Karpas-422 (cell line): ENCODE measurements at places on chromosomes 11 and 22. TPM values are rescaled to one million over a fixed set of nuclear protein-coding genes. Genes with fewer than 3 reads are reported as not detected.

The FXYD6 gene
- total RNA-seq, result not detected in 2 replicates

The HORMAD2 gene
- not detected in 2 replicates for total RNA-seq

The MS4A2 gene
- total RNA-seq, result not detected in 2 replicates

The TUBGCP6 gene
- 16.9 and 32.5 TPM in 2 replicates for total RNA-seq

The KCNK4 gene
- not detected in 2 replicates for total RNA-seq

The FREY1 gene
- total RNA-seq, result 2.3 and 3.9 TPM in 2 replicates

The FAM180B gene
- total RNA-seq, result not detected in 2 replicates

The TEX54 gene
- 2.7 TPM in 1 of 2 replicates, not detected in the other for total RNA-seq

The LGR4 gene
- 0.04 TPM in 1 of 2 replicates, not detected in the other for total RNA-seq

The CLMP gene
- total RNA-seq, result not detected in 2 replicates

The CDHR5 gene
- total RNA-seq, result 0.04 TPM in 1 of 2 replicates, not detected in the other

The MS4A14 gene
- 0.65 and 1.3 TPM in 2 replicates for total RNA-seq

The FAT3 gene
- total RNA-seq, result not detected in 2 replicates

The ZNF215 gene
- total RNA-seq, result 12.3 and 26.9 TPM in 2 replicates

- no peak for DNase-seq
These were observed 255.1 kb upstream of the B3GAT1 start for GRCh38 chr11:134667175-134667500.

DNA sequence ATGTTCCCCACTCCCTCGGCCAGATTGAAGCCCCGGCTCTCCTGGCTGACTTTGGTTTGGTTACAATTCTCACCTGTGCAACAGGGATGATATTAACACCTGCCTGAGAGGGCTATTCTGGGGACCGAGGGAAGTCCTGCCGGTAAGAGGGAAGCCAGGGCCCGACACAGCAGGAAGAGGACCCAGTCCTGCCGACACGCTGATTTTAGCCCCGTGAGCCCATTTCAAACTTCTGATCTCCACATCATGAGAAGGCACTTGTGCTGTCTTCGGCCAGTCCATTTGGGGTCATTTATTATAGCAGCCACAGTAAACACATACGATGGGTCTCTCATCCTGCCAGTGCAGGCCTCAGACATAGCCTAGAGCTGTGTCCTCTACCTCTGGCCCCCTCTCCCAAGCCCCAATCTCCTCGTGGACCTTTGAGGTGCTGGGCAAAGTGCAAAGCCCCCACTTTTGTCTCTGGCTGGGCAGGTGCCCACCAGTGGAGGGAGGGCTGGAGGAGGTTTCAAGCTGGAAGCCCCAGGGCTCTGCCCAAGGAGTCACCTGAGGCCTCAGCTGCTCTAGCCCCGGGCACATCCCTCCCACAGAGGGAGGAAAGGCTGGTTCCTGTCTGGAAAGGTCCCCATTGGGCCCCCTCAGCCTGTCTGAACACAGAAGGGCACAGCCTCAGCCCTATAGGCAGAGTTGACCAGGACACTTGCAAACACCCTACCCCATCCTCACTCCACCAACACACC lies 59.1 kb upstream of the FGF3 start:
- no peak for DNase-seq

DNA sequence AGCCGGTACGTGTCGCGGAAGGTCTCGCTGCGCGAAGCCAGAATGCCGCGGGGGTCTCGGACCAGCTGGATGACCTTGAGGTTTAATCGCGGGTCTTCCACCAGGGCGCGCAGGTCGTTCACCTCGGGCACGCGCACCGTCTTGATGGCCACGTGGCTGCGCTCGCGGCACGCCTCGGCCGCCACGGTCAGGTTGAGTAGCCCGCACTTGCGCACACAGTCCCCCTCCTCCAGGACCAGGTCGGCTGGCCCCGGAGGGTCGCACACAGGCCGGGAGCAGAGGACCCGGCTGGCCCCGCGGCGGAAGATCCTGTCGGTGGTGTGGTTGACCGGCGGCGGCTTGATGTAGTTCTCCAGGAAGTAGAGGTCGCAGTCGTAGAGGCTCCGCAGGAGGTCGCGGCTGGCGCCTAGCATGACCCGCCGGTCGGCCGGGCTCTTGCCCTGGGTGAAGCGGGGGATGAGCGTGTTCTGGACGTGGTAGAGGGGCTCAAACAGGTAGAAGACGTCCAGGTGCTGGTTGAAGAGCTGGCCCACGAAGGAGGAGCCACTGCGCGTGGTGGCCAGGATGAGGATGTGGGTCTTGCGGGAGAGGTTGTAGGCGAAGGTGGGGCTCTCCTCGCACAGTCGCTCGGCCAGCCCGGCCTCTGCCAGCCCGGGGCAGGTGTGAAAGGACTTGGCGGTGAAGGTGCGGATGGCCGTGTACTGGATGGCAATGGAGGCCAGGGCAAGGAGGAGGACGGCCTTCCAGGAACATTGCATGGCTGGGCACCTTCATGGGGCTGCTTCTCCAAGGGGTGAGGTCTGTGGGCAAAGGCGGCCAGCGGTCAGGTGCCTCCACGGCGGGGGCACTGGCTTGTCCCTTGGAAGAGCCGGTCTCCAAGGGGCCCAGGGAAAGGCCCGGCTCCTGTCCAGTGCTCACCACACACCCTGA lies 15.0 kb downstream of the CHST1 start:
- DNase-seq, result no peak

DNA sequence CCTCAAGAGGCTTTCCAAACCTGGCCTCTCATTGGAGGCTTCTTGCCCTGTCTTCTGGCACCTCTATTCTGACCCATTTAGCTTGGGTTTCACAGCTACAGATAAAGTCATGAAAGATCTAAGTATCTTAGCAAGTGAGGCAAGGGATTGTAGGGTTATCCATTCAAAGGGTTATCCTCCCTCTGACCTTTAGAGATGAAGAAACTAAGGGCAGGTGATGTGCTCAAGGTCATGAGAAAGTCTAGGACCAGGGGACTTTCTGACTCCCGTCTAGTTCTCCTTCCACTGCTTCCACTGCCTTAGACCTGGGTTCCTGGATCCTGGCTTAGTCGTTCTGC lies 7.2 kb downstream of the PHOX2A start:
- DNase-seq, result no peak

DNA sequence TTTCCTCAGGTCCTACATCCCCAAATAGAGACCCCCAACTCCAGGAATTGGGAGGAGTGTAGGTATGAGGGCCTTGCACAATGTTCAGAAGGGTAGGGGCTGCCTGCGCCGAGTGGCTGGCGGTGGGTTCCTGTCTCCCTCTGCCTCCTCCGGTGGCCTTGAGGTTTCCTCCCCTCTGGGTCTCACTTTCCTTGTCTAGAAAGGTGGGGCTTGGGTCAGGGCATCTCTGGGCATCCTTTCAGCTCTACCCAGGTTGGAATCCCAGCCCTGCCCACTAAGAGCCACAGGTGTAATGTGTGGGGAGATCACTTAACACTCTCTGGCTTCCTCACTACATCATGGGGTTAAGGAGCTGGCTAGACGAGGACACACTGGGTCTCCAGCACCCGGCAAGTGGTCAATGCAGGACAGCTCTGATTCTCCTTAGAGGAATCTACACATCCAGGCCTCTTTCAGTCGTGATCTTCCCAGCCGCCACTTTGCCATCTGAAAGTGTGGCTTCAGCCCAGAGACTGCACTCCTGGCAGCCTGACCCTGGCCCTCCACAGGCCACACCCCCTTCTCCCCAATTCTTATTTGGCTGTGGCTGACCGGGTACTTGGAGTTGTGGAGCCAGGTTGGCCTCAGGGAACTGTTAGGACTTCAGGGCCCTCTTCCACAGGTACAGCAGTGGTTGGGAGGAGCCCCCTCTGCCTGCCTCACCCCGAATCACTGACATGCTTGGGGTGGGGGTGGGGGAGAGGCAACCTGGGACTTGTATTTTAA lies 22.1 kb downstream of the PRDM11 start:
- no peak for DNase-seq

GRCh38 chr22:39144101-39144767 lies 8.2 kb downstream of the CBX7 start:
- DNase-seq, result no peak

DNA sequence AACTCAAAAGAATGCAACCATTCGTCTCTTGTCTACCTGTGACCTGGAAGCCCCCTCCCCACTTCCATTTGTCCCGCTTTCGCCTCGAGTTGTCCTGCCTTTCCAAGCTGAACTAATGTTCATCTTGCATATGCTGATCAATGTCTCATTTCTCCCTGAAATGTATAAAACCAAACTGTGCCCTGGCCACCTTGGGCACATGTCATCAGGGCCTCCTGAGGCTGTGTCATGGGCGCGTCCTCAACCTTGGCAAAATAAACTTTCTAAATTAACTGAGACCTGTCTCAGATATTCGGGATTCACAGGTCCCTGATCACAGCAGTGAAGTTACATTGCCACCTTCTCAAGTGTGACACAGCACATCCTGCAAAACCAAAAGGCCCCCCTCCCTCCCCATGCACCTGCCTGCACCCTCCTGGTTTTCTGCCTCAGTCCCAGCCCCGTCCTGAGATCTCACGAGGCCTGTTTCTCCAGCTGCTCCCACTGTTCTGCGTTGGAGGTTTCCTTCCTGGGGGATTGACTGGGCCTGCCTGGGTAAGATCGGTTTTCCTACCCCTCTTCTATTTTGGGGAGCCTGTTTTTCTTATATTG lies 1328.7 kb downstream of the TBC1D22A start:
- DNase-seq, result no peak

- DNase-seq, result no peak
These were observed 34.6 kb downstream of the FAM83F start for GRCh38 chr22:40029189-40029890.

DNA sequence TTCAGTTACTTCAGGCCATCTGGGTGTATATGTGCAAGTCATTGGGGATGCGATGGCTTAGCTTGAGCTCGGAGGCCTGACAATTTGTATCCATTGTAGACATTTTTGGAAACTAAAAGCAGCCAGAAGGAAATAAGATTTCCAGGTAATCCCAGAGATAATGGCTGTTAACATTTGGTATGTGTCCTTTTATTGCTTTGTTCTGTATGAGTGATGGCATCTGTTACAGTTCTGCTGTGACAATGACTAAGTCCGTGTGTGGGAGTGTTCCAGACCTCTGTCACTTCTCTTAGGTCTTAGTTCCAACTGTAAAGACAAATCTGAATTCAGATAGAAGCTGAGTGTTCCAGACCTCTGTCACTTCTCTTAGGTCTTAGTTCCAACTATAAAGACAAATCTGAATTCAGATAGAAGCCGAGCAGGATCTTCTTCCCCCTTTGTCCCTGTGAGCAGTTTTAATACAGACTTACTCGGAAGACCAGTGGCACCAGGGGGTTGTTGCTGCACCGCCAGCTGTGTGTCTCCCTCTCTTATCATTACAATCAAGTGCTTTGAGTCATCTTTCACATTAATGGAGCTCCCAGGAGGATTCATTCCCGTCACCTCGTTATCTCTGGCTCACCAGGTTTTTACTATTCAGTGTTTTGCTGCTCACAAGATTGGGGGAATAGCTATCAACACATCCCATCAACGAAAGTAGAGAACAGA lies 190.9 kb upstream of the SORL1-AS1 start:
- DNase-seq, result no peak

DNA sequence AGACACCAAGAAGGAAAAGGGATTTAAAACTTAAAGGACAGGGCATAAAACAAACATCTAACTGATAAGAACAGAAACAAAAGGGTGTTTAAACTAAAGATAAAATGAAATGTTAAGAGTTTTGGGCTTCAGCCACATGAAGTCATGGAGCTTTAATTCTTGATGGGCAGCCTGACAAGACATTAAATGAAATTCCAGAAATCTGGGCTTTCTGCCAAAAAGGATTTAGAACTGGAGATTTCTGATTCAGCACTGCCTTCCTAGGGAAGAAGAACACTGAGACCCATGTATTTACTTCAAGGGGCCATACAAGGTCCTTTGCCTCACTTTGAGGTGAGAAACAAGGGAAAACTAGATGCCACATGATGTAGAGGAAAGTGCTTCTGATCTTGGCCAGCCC lies 355.9 kb upstream of the RAG2 start:
- no peak for DNase-seq

- no peak for DNase-seq
These were observed 42.0 kb upstream of the TUB start for GRCh38 chr11:8038811-8039529.

DNA sequence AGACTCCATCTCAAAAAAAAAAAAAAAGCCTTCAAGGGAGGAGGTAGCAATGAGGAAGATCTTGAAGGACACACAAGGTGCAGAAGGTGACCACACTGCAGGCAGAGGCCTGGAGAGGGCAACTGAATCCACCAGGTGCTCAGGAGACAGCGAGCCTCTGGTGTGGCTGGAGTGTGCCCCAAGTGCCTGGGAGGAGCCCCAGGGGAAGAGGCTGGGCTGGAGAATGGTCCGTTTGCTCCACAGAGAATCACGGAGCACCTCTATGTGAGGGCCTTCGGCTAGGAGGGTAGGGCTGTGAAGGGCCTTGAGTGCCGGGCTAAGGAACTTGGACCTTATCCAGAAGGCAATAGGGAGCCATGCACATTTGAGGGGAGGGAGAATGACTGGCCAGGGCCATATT lies 50.3 kb downstream of the ARRB1 start:
- no peak for DNase-seq

DNA sequence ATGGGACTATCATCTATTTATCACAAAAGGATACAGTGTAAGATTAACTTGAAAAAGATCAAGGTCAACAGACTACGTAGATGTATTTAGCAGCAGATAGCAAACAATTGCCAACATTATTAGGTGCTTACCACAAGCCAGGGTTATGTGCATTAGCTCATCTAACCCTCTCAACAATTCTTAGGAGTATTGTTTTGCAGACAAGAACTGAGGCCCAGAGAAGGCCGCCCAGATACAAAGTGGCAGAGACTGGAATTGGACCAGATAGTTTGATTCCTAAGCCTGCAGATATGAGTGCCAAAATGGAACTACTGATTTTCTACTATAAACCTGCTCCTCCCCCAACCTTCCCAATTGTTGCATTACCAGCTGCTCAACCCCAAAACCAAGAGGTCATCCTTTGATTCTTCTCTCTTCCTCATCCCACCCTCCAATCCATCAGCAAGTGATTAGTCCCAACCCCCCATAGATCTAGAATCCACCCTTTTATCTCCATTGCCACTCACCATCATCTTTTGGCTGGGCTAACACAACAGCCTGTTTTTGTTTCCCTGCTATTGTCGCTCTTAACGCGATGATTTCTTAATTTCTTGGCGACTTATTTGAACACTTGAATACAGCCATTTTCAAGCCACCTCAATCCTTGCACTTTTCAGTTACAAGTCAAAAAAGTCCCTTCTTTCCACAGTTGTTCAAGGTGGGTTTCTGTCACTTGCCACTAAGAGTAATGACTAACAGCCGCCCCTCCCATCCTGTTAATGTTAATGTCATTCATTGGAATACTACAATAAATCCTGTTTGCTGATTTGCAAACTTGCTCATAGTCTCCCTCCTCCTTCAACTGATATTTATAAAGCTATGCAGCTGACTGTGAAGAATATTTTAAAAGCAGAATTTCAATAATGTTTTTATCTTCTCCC lies 2.7 kb downstream of the TMEM123 start:
- no peak for DNase-seq

DNA sequence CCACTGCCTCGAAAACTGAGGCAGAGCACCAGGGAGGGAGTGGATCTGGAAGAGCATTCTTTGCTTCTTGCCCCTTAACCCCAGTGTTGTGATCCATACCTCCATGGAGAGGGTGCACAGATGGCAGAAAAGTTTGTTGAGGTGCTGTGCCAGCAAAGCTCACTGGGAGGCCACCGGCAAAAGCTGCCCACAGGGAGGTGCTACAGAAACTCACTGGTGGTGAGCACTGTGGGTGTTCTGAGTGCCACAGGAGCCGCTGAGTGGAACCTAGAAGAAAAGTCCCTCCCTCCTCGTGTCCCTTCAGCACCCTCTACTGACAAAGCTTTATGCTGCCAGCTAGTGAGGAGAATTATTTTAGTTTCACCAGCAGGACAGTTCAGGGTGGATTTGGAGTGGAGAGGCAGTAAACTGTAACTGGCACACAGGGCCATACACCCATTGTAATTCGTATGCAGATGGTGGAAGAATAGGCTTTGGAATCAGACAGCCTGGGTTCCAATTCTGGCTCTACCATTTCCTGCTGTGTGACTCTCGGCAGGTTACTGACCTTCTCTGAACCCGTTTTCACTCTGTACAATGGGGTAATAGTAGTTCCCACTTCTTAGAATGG lies 84.6 kb downstream of the SWAP70 start:
- DNase-seq, result peak; percentile 94
